ENCODE measurements at places on chromosomes 4 and X.

- no peak overlapping the region for H3K4me3 ChIP-seq
- no peaks in the 10 kb centered on the region for H3K27me3 ChIP-seq
- no peaks in the 10 kb centered on the region for H3K4me1 ChIP-seq
- no peak overlapping the region for H3K27ac ChIP-seq
These were observed 84.2 kb downstream of the CHIC1 start for GRCh38 chrX:73647212-73647611.

- H3K27ac ChIP-seq = peak overlapping the region; percentile 80
- H3K36me3 ChIP-seq = no peaks in the 10 kb centered on the region
- H3K27me3 ChIP-seq = peaks cover 92% of the 10 kb centered on the region
- peak overlapping the region; percentile 84 for H3K4me3 ChIP-seq
- H3K4me1 ChIP-seq = peaks cover 17% of the 10 kb centered on the region
- ATAC-seq = peak; percentile 86
These were observed 1.4 kb downstream of the FGF2 start for GRCh38 chr4:122827879-122828601.

GRCh38 chr4:125642645-125643044 lies 327.9 kb downstream of the FAT4 start:
- H3K4me1 ChIP-seq = no peaks in the 10 kb centered on the region
- no peak overlapping the region for H3K27ac ChIP-seq
- no peak for ATAC-seq
- no peak overlapping the region for H3K4me3 ChIP-seq
- no peaks in the 10 kb centered on the region for H3K27me3 ChIP-seq

DNA sequence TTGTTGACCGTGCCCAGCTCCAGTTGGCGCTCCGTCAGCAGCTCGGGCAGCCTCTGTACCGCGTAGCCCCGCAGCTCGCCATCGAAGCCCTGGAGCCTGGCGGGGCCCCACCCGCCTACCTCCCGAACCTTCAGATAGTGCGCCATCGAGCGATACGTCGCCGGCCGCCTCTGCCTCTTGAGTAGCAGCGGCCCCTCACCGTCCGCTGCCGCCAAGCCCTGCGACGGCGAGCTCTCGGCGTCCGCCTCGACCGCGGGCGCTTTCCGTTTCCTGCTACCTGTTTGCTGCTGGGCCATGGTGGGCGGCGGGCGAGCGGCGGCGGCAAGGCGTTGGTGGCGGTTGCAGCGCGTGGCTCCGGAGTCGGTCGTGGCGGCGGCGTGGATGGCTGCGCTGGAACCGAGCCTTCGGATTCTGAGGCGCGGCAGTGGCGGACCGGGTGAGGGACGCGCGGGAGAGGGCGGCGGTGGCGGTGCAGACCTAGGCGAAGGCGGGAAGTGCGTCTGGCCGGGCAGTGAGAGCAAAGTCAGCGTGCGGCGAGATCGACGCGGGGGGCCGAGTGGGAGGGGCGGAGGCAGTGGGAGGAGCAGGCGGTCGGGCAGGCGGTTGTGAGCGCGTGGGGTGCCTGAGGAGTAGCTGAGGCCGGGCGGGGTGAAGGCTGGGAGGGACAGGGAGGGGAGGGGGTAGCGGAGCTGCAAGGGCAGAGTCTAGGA lies at the start of gene DCAF12L1:
DCAF12L1 (minus strand) TSS at position 502 of the 710 bp plus-strand sequence; CDS start at position 296, 206 bp downstream.
- no peaks in the 10 kb centered on the region for H3K4me1 ChIP-seq
- ATAC-seq = no peak
- no peak within 1 kb of the TSS for H3K27ac ChIP-seq
- no peaks in the 10 kb centered on the region for H3K36me3 ChIP-seq
- H3K4me3 ChIP-seq = no peak within 1 kb of the TSS

- no peak for ATAC-seq
- H3K27ac ChIP-seq = no peak overlapping the region
- no peak overlapping the region for H3K4me3 ChIP-seq
- H3K36me3 ChIP-seq = no peaks in the 10 kb centered on the region
These were observed 243.6 kb upstream of the CTSO start for GRCh38 chr4:156197216-156197615.

DNA sequence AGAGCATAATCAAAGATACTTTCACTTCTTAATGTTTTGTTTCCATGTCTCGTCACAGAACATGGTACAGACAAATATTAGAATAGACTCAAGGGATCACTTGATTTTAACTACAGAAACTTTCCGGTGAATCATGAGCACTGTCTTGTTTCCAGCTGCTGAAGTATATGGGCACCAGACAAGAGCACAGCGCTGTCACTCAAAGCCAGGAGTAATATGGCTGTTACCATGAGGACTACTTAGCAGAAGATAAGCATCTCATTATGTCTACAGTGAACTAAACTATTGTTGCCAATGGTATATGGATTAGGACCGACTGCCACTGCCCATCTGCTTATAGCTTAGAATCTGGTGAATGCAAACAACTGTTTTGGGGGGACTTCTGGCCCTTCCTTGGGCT lies 34.3 kb downstream of the MECP2 start:
- H3K27me3 ChIP-seq = no peaks in the 10 kb centered on the region
- peak; percentile 31 for ATAC-seq
- H3K4me1 ChIP-seq = peaks cover 60% of the 10 kb centered on the region
- H3K27ac ChIP-seq = peak overlapping the region; percentile 80

DNA sequence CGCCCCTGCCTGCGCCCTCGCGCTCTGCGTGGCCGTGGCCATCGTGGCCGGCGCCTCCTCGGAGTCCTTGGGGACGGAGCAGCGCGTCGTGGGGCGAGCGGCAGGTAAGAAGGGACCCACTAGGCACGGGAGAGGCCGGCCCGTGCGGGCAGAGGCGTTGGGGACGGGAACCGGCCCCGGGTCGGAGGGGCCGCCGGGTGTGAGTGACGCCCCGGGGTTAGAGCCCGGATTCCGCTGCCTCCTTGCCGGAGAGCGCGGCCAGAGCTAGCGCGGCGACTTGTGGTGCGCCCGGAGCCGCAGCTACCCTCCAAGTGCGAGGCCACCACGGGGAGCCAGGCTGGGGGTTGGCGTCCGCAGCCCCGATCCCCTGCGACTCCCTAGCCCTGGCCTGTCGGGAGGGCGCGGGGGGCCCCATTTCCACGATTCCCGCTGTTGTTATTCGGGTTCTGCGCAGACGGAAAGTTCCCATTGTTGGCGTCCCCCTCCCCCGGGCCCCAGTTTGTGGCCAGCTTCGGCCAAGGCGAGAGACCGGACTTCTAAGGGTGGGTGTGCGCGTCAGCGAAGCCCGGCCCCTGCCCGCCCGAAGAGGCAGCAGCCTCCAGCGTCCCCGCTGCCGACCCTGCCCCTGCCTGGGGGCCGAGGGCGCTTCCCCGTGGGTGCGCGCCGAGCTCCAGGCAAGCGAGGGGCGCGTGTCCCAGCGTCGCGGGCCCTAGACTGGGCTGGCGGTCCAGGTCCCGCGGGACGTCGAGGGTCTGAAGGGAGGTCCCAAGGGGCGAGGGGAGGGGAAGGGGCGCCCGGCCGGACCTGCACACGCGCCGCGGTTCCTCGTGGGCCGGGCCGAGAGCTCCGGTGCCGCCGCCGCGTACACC lies 1.1 kb downstream of the FGFR3 start:
- no peaks in the 10 kb centered on the region for H3K36me3 ChIP-seq
- no peak for ATAC-seq
- H3K4me3 ChIP-seq = no peak overlapping the region
- H3K27me3 ChIP-seq = peaks cover 42% of the 10 kb centered on the region
- H3K27ac ChIP-seq = no peak overlapping the region

DNA sequence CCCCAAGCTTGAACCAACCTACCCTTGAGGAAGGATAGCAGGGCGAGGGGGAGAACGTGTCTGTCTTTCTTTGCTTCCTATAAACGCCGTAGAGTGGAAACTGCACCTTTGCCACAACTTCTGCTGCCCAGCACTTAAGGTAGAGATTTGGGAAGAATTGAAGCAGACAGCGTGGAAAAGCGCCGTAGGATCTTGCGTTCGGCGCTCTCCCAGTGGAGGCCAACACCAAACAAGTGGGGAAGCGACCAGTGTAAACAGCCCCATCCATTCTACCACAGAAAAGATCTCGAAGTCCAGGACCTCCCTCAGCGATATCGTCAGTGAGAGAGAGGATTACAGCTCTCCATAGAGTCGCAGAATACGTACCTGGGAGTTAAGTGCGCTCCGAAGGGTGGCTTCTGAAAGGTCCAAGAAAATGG lies 3.9 kb upstream of the NKX6-1 start:
- no peak overlapping the region for H3K4me3 ChIP-seq
- no peak overlapping the region for H3K27ac ChIP-seq
- H3K36me3 ChIP-seq = peaks cover 6% of the 10 kb centered on the region
- H3K27me3 ChIP-seq = peaks cover 73% of the 10 kb centered on the region
- no peak for ATAC-seq

GRCh38 chrX:1673337-1673736 lies 58.5 kb downstream of the ASMT start:
- no peak overlapping the region for H3K27ac ChIP-seq
- no peaks in the 10 kb centered on the region for H3K4me1 ChIP-seq
- no peaks in the 10 kb centered on the region for H3K27me3 ChIP-seq
- peaks cover 28% of the 10 kb centered on the region for H3K36me3 ChIP-seq

DNA sequence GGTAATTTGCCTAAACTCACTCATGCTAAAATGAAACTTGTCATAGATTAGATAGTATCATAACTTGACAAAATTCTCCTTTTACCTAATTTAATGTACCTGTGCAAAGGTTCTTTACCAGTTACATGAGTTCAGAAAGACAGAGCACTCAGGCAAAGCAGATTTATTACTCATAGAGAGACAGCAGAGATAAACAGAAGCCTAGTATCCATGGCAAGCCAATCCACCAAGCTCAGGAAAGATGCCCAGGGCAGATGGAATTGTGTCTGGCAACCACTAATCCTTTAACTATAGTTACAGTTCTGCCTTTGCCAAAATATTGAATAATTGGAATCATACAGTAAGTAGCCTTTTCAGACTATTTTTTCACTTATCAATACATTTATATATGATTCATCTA lies 826.2 kb downstream of the TECRL start:
- no peaks in the 10 kb centered on the region for H3K27me3 ChIP-seq
- no peak overlapping the region for H3K4me3 ChIP-seq
- no peaks in the 10 kb centered on the region for H3K36me3 ChIP-seq
- no peaks in the 10 kb centered on the region for H3K4me1 ChIP-seq
- no peak for ATAC-seq
- no peak overlapping the region for H3K27ac ChIP-seq
